ENCODE measurements at places on chromosomes 3 and 15. TPM values are rescaled to one million over a fixed set of nuclear protein-coding genes. Genes with fewer than 3 reads are reported as not detected.

GRCh38 chr3:15273227-15273626 is 59.2 kb downstream of the SH3BP5 start:
- DNase-seq: no peak

GRCh38 chr3:53807117-53807810 is 39.0 kb downstream of the CHDH start:
- no peak for DNase-seq

- DNase-seq: no peak
Observed at GRCh38 chr3:131142580-131142979, 115.9 kb downstream of the NEK11 start.

DNA sequence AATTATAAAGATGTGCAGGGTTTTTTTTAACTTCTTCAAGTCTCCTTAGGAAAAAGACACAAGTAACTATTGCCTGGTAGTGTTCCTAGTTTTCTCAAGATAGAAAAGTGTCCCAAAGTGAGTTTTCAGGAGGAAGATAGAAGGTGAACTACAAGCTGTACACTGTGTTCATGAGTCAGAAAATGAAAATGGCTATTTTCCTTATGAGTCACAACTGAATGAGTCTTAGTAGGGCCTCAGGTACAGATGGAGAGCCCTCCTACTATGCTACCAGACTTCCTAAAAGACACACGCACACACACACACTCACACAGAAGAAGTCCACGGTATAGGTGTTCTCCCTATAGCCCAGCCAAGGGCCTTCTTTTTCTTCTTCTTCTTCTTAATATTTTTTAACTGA is 3.1 kb downstream of the MYO1E start:
- peak; percentile 20 for DNase-seq

DNA sequence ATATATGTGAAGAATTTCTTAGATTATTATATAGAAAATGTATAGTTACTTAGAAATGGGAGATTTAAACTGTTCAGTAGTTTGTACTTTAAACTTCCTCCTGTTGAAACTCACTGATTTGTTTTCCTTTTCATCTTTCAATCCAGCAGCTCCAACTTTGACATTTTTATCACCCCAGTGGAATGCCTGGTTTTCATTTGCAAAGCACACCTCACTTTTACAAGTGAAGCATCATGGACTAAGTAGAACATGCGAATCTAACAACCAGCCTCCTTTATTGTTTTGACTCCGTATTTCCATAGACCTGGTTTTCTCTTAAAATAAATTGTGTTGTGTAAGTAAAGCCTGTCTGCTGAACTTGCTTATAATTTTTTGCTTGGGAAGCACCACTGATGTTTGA is 97.8 kb upstream of the ROBO2 start:
- DNase-seq: no peak

GRCh38 chr3:72134989-72135451 is 350.1 kb upstream of the PROK2 start:
- DNase-seq: no peak

DNA sequence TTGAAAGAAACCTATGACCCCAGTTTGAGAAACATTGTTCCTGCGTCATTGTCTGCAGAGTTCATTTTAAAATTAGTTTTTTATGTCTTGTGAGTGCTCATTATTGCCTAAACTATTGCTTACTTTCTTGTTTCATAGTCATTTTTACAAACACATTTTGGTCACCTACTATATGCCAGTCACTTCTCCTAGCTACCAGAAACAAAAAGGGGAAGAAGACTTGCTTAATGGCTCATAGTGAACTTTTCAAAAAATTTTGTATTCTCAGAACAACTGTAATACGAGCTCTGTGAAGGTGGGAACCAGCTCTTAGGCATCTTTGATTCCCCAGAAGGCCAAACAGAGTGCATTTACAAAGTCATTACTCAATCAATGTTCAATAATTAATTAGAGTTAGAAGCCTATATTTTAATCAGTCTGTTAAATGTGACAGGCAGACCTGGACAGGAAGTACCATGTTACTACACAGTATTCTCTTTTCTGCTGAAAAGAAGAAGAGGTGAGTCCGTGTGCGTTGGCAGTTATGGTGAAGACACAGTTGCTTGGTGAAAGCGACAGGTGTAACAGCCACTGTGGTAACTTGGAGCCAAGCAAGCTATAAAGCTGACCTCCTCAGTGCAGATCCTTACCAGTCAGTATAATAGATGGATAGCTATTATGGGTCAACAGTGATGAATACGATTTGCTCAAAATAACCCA is 46.6 kb downstream of the DPPA2 start:
- DNase-seq: no peak

GRCh38 chr3:115361806-115362205 is 214.7 kb upstream of the ZBTB20 start:
- DNase-seq: no peak

DNA sequence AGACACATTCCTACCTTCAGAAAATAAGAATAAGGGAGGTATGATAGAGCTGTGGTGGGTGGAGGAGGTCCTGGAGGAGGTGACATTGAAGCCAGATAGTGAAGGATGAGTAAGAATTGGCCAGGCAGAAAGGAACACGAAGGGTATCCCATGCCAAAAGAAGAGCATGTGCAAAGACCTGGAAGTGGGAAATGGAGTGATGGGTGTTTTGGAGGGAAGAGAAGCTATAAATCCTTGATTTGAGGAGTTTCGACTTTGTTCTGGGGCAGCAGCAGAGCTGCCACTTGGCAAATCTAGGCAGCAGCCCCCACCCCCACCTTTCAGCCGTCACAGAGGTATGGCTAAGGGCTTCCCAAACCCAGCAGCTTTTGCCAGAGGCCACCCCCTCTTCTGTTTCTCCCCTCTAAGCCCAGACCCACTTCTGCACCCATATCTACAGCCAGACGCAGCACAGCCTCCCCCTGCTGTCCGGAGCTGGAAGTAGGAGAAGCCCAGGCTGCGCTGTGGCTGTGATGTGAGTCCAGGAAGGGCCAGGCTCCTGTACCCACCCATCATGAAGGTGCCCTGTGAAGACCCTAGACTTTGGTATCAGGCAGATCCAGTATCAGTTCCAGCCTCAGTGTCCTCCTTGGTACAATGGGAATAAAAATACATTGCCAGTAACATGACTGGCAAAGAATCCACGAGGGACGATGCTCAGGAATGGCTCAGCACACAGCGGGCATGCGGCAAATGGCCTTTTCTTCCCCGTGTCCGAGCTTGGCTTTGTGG is 188.7 kb upstream of the LINGO1 start:
- DNase-seq: peak; percentile 45

GRCh38 chr3:141403576-141403975 is 35.3 kb downstream of the ZBTB38 start:
- no peak for DNase-seq

DNA sequence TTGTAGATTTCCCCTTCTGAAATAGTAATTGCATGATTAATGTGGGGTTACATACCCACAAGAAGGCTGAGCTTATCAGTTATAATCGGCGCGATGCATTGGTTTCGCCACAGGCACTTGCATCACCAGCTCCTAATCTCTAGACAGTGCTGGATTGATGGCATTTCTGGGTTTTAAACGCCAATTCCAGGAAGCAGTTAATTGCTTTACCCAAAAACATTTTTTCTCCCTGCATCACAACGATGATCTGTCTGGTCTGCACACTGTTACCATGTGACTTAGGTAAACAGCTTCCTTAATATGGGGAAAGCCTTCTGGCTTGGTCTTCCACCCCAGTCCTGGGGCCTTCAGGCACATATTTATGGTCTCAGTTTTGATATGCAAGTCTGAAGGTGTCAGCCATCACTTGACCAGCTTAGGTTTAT is 70.0 kb upstream of the HEG1 start:
- no peak for DNase-seq

- no peak for DNase-seq
Observed at GRCh38 chr3:102223132-102223531, 211.7 kb upstream of the ZPLD1 start.

- DNase-seq: no peak
Observed at GRCh38 chr3:141895731-141896130, 19.3 kb downstream of the ATP1B3 start.

DNA sequence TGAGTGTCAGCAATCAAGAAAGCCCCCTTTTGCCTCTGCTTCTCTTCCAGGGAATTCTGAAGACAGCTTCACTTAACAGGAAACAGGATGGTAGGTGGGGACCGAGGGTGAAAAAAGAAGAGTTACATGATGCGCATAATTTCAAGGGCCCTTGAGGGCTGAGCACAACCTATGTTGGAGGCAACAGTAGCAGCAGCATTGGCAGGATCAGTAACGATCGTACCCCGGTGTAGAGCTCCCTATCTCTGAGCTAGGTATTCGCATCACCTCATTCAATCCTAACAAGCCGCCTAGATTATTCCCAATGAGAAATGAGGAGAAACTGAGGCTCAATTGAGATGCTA is 432 bp upstream of the RAD54L2 start:
- DNase-seq: no peak

DNA sequence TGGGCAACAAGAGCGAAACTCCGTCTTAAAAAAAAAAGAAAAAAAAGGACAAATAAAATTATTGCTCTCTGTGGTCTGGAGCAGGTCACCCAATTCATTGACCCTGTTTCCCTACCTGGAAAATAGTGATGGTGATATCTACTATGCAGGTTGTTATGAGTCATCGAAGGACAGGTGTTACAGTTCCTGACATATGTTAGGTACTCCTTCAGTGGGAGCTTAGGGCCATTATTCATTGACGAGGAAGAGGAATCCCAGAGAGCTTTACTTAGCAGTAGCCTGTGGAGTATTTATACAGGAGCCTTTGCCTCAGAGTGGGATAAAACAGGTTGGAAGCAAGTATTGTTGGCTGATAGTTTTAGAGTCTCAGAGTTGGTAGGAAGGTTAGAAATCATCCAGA is 74.5 kb downstream of the SLC7A14 start:
- no peak for DNase-seq

GRCh38 chr15:55289011-55289745 is 435 bp downstream of the RAB27A start:
- DNase-seq: peak; percentile 18

DNA sequence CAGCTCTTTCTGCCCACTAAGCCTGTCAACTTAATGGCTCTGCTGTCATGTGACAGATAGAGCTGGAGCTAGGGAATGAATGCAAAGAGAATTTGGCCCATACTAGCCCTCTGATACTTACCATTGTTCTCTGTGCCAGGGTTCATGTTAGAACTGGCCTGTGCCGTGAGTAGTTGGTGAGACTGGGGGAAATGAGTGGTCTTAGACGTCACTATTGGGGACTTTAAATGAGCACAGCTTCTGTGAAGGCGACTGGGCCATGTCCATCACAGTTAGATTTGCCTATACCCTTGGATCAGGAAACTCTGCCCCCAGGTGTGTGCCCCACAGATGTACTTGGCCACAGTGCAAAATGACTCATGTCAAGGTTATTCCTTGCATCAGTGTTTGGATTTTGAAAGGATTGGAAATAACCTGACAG is 124.9 kb downstream of the PTPRG start:
- DNase-seq: no peak

DNA sequence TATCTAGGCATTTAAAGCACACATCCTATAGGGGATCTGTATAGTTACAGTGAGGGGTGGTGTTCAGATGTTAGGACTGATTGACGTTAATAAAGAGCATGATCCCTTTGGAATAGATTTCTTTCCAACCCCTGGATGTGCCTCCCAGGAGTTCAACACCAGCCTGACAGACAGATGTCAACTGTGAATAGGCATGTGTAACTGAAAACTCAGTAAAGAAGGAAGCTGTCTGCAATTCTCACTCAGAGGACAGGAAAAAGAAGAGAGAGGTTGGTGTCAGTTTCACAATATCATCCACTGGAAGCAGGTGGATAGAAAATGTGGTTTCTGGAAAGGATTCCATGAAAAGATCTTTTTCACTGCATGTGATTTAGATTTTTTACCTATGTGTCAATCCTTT is 396.3 kb downstream of the NSUN3 start:
- DNase-seq: no peak

- no peak for DNase-seq
Observed at GRCh38 chr3:79255292-79255691, 512.5 kb downstream of the ROBO1 start.

DNA sequence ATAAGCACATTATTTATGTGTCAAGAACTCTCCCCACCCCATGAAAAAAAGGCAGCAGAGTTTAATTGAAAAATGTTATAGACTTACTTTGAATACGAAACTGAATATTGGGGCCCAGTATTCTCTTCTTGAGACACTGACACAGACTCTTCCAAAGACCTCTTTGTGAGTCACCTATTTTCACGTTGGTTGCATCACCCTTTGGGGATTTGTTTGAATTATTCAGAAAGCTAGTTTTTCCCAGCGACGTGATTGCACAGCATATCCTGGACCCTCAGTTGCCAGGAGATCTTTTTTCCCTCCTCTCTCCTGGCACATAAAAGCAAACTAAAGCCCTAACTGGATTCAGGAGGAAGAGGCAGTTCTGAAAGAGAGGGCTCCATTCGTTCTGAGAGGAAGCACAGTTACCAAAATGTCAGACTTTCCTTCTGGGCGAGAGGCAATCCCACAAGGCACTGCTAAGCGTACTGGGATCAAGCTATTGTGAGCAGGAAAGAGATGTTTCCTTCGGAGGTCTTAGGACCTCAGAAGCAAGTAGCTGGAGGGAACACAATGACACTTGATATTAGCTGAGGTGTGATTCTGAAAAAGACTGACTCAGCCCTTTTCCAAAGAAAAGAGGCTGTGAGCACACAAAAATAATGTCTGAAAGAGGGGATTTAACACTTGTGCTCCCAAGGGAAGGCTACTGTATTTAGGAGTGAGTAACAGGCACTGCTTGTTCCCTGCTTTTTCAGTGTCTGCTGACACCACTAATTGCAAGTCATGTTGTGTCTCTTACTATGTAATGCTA is 65.8 kb upstream of the CADPS start:
- DNase-seq: no peak

- peak; percentile 1 for DNase-seq
Observed at GRCh38 chr15:63677778-63678177, 80.6 kb downstream of the FBXL22 start.

DNA sequence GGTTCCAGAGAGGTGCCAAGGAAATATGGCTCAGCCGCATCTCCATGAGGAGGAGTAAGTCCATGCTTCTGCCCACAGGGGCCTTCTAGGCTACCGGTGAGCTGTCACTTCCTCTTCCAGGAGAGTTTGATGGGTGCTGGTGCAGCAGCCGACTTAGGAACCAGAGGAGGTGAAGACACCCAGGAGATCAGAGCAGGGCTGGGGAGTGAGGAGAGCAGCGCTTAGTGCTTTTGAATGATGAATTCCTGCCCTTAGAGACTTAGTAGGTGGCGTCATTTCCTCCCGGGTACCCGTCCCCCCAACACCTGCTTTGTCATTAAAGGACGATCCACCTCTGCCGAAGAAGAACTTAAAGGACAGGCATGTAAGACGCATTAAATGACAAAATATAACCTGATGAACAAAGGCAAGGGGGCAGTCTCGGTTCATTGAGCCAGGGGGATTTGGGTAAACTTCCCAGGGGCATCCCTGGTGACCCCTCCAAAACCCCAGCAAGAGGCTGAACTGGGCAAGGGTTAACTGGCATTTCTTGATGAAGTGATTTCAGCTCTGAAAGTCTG is 67.6 kb downstream of the HES1 start:
- no peak for DNase-seq

The HYAL1 gene
- total RNA-seq: 1.2 TPM

The MESP2 gene
- total RNA-seq: 0.43 TPM

The EXD1 gene
- total RNA-seq: not detected

The ARGFX gene
- total RNA-seq: not detected

The CD200R1 gene
- total RNA-seq: not detected

The DCBLD2 gene
- 138 TPM for total RNA-seq

The ALDH1A3 gene
- 141 TPM for total RNA-seq

The HIGD1A gene
- total RNA-seq: 98.8 TPM

The BBX gene
- 14.8 TPM for total RNA-seq

The GLCE gene
- total RNA-seq: 31.8 TPM

All from Caki2 (cell line).